ENCODE measurements at places on chromosomes 3 and 15.

DNA sequence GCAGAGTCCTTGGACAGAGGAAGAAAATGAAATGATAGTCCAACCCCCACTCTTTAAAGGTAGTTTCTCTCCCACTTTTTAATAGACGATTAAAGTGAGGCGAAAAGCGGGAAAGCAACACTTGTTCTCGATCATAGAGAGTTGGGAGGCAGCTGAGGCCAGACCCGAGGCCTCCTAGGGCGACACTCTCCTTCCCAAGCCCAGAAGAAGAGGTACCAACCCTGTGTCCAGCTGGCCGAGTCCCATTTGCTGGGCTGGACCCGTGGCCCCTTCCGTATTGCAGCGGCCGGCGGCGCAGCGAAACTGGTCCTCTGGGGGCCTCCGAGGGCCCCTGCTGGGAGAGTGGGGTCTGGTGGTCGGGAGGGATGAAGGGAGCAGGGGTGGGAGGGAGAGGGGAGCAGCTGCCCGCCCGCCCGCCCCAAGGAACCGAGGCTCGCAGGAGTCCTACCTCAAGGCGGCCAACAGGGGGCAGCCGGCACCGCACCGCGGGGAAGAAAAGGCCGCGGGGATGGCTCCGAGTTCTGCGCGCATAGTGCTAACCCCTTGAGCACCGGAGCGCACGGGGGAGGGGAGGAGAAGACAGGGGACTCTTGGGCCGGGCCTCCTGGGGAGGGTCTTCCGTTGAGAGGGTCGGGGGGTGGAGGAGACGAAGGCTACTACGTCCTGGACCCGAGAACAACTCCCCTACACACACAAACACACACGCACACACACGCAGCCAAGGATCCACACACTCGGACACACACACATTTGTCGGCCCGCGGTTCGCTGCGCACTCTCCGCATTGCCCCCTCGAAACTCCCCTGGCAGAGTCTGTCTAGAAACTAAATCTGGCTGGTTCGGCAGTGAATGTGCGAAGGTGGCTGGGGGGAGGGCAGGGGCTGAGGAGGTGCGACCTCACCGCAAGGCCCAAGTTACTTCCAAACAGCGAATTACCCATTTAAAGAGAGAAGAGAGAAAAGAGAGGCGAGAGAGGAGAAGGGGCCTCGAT lies 2.0 kb downstream of the WNT5A start:
- DNase-seq: peak; percentile 87

- peak; percentile 21 for DNase-seq
These were observed 74.2 kb upstream of the POU1F1 start for GRCh38 chr3:87350367-87351199.

- DNase-seq: no peak
These were observed 25.9 kb downstream of the CSTA start for GRCh38 chr3:122350814-122351418.

GRCh38 chr3:179666436-179667035 lies 13.7 kb downstream of the USP13 start:
- peak; percentile 17 for DNase-seq

GRCh38 chr3:4409415-4409814 lies 57.7 kb downstream of the SUMF1 start:
- no peak for DNase-seq

GRCh38 chr15:85753261-85753660 lies 41.5 kb downstream of the KLHL25 start:
- no peak for DNase-seq

DNA sequence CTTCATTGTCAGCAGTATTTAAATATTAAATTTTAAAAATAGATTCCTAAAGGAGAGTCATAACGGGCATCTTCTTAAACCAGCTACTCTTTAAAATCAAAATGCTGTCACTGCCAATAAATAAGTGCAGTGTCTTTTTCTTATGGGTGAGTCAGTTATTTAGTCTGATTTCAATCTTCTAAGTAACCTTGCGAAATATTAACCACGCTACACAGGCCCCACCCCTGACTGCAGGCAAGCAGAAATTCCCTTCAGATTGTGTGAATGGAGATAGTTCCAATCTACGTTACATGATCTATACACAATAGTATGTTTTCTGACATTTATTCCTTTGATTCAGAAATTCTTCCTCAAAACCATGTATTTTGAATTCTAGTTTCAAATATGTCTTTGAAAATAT lies 141.5 kb downstream of the GADL1 start:
- DNase-seq: peak; percentile 62

GRCh38 chr3:87798567-87798947 lies 260.2 kb downstream of the CGGBP1 start:
- DNase-seq: no peak

DNA sequence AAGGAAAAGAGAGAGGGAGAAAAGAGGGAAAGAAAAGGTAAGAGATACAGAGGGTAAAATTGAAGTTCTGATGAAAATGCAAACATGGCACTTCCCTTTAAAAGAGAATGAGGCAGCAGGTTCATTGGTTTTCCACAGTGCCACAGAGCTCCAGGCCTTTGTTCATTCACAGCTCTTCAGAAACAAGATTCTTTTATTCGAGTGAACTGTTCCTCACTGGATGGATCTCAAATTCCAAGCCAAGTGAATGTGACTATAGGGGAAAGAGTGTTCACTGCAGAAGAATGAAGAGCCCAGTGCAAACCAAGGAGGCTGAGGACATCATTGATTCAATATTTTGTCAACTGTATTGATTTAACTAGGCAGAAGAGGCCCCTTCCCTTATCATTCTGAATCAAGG lies 280.3 kb upstream of the PROK2 start:
- DNase-seq: no peak

- no peak for DNase-seq
These were observed 488.2 kb upstream of the NECTIN3 start for GRCh38 chr3:110583373-110583935.

GRCh38 chr15:32784581-32784980 lies 66.8 kb downstream of the GREM1 start:
- no peak for DNase-seq

- no peak for DNase-seq
These were observed 22.1 kb upstream of the POLG start for GRCh38 chr15:89356634-89357298.

GRCh38 chr15:68052431-68052830 lies 1.7 kb upstream of the PIAS1 start:
- no peak for DNase-seq

DNA sequence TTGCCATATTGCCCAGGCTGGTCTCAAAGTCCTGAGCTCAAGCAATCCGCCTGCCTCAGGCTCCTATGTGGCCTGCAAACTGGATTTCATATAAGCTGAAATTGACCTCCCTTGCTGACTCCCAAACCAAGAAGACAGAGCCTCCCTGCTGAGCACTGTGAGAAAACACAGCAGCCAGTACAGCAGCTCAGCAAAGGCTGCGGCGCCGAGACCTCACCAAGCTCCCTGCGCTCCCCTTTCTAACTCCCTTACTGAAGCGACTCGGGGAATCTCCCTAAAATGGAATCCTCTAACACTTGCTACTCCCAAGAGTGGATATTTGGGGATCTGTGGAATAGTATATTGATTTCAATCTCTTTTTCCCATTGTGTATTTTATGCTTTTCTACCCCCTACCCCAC lies 34.6 kb downstream of the MUC20 start:
- DNase-seq: no peak

- DNase-seq: no peak
These were observed 6.0 kb downstream of the UBE2E2 start for GRCh38 chr3:23209103-23209502.

DNA sequence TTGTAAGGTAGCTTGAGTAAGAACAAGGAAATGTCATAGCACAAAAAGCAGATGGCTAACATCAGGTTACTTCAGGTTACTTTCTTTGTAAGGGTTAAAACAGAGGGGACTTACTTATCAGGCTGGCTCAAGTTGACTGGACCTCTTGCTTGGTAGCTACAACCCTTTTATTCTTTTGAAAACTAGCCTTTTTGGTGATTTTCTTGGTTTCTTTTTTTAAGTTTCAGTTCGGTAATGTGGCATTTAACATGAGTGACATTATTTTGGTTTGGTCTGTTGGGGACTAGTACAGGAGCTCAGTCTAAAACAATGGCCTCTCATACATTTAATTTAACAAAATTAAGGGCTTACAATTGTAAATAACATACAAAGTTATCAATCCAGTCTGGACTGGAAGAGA lies 621.4 kb downstream of the OTOL1 start:
- DNase-seq: no peak

DNA sequence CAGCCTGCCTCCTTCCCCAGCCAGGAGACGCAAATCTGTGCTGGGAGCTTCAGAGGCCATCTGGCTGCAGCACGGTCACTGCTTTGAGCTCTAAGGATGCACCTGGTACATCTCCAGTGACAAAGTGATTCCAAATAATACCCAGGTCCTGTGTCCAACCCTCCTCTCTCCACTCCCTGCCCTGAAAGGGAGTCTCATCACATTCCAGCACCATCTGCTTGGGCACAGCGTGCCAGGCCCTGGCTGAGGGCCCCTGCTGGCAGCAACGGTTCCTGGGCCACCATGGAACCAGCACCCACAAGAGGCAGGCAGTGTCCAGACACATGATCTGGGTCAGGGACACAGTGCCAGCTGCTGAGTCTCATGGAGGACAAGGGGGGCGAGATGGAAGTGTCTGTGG lies 81.3 kb downstream of the MTHFS start:
- DNase-seq: no peak

DNA sequence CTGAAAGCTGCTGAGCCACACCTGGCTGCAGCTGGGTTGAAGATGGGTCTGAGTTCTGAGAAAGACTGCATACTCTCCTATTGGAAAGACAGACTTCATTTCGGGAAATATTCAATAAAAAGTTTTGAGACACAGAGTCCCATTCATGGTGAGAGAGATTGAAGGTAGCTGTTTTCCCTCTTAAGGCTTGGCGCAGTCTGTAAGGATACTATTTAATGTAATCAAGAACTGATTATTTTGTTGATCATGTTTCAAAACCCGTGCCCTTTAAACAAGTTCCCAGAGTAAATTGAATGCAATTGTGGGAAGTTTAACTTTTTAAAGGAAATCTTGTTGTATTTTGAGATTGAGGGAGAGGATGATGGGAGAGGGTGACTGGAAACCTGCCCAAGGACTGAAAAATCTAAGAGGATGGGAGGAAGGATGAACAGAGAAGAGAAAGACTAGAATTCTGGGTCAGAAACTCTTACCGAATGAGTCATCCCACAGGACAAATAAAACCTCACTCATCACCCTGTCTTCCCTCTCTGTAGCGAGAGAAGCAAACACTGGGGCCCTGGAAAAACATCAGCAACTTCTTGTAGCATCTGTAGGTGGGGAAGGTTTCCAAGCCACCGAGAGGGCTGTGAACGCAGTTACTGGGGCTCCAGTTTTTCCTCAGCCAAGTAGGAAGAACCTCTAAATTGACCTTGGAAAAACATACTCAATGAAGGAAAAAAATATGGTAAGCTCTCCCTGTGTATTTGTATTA lies 193.2 kb upstream of the TPRG1 start:
- DNase-seq: peak; percentile 44

- DNase-seq: no peak
These were observed 160.1 kb upstream of the BHLHE40 start for GRCh38 chr3:4818986-4819693.

GRCh38 chr3:62710751-62711150 lies 164.5 kb downstream of the CADPS start:
- DNase-seq: no peak

DNA sequence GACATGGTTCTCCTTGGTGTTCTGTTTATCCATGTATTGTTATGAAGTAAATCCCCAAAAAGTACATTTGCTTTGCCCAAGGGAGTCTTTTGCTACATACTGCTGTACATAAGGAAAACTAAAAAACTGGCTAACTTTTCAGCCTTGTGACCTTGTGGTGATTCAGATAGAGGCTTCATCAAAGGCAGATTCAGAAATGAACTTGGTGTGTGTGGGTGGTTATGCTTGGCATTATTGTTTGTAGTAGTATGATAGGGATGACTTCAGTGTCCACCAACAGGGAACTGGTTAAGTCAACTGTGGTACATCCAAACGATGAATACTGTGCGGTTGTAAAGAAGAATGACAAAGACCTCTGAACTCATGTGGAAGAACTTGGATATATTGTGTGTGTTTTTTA lies 75.6 kb upstream of the CHRNB4 start:
- DNase-seq: no peak

GRCh38 chr3:18238332-18238731 lies 186.8 kb downstream of the SATB1 start:
- DNase-seq: no peak

GRCh38 chr15:60591496-60592370 lies 112.8 kb upstream of the ICE2 start:
- DNase-seq: no peak

- DNase-seq: no peak
These were observed 248.5 kb upstream of the TGFBR2 start for GRCh38 chr3:30357897-30358296.

- no peak for DNase-seq
These were observed 49.1 kb upstream of the MYRIP start for GRCh38 chr3:39760325-39760724.

GRCh38 chr3:16608816-16609215 lies 3.6 kb upstream of the DAZL start:
- peak; percentile 8 for DNase-seq

GRCh38 chr3:171592786-171593185 lies 132.6 kb upstream of the TNIK start:
- DNase-seq: no peak

DNA sequence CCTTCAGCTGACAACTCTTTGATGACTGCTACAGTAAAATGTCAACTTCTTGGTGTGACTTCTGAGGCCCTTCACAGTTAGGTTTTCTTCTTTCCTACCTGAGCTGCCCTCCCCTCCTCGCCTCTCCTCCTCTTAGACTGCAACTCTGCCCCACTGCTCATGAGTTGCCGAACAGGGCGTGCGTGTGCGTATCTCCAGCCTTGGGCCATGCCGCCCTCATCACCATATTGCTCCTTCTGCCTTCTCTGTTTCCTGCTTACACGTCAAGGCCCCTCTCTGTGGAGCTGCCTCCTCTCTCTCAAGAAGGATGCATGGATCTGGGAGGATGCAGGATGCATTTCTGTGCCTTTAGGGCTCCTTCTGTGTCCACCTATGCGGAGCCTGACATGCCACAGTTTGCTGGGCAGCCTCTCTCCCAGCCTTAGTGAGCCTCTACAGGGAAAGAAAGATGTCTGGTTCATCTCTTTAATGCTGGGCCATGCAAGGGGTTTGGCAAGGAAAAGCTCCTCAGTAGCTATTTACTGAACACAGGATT lies 205.9 kb downstream of the RPLP1 start:
- DNase-seq: no peak

DNA sequence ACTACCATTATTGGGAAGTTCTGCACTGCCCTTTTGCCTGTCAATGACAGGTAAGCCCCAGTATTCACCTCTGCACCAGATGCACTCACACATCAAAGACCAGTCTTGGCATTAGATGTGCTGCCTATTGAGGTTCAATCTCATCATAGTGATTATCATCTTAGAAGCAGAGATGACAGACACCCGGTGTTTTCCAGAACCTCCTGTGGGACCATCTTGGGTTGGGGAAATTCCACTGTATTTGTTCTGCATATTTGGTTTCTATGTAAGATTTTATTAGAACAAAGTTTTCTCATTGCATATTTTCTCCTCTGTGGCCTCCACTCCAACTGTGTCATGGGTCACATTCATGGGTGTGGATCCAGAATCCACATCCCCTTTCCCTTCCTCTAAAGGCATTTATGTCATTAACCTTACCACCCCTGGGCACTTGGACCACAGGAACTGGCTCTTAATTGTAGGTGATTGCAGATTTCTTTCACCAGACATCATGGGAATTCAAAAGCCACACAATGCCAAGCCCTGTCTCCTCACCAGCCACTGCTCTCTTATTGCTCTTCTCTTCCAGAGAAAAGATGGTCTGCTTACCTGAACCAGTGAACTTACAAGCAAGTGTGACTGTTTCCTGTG lies 31.2 kb downstream of the PLA1A start:
- DNase-seq: peak; percentile 8

GRCh38 chr15:55513152-55513551 lies 5.1 kb upstream of the DNAAF4 start:
- no peak for DNase-seq

GRCh38 chr15:79673416-79674123 lies 223.2 kb downstream of the MTHFS start:
- DNase-seq: peak; percentile 53

Data from fibroblast of gingiva (primary cell).